ENCODE measurements at places on chromosomes 3 and 15. TPM values are rescaled to one million over a fixed set of nuclear protein-coding genes. Genes with fewer than 3 reads are reported as not detected.

CACNA1D gene
- total RNA-seq, result 0.32 TPM

SERPINI2 gene
- total RNA-seq, result not detected

SUCNR1 gene
- total RNA-seq, result not detected

ELL3 gene
- 10.7 TPM for total RNA-seq

ROPN1 gene
- not detected for total RNA-seq

RNF123 gene
- total RNA-seq, result 18.8 TPM

Measured in bronchial smooth muscle cell (primary cell).